ENCODE measurements at places on chromosomes 1 and 21. TPM values are rescaled to one million over a fixed set of nuclear protein-coding genes. Genes with fewer than 3 reads are reported as not detected.

The LCK gene
- total RNA-seq = not detected

The C1QA gene
- 0.26 TPM for total RNA-seq

The NTMT2 gene
- not detected for total RNA-seq

DNA sequence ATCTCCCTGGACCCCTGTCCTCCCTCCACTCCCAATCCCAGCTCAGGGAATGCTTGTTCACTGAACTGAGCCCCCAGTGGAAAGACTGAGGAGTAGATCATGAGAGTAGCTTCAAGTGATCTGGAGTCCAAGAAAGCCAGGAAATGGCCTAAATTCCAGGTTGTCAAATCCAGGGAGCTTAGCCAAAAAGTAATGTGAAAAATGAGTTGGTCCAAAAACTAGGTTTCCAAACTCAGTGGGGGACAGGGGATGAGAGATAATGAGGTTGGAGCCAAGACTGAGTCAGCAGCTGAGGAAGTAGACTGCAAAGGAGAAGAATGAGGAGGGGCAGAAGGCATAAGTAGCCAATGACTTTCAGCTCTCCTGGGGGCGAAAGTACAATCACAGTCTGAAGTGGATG is 284.1 kb upstream of the BEND5 start:
- DNase-seq = peak; percentile 97

DNA sequence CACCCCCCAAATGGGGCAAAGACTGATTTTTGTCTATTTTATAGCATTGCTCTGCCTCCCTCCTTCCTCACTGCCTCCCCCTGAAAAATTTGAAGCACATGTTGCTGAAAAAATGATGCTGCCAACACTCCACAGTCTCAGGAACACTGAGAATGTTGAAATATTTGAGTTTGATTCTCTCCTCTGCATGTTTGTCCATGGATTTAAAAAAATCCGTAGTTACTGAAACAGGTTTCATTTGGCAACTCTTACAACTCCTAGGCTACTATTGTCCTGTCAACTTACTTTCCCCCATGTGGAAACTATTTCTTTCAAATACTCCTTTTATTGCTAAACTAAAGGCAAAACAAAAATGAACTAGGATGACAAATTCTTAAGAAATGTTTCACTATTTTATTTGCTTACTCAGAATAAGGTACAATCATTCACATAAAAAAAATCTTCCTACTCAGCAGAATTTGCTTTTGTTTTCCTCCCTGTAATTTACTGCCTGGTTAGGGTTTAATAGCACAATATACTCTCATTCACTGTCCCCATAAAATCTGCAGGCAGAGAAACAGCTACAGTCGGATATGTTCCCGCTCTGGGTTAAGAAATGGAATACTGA is 50.2 kb downstream of the C21orf91 start:
- no peak for DNase-seq

GRCh38 chr1:167821969-167822685 is 91.8 kb downstream of the ADCY10 start:
- no peak for DNase-seq

- no peak for DNase-seq
Measured at GRCh38 chr1:113128116-113128515, 55.1 kb downstream of the LRIG2 start.

GRCh38 chr1:85836736-85837135 is 128.5 kb upstream of the ZNHIT6 start:
- no peak for DNase-seq
